NCI-H1436 treated with DMSO at 0.1 percent for 48 hours (cell line): ENCODE measurements at places on chromosomes 6 and 20.

GRCh38 chr6:68778356-68779020 is 143.4 kb downstream of the ADGRB3 start:
- DNase-seq: no peak

DNA sequence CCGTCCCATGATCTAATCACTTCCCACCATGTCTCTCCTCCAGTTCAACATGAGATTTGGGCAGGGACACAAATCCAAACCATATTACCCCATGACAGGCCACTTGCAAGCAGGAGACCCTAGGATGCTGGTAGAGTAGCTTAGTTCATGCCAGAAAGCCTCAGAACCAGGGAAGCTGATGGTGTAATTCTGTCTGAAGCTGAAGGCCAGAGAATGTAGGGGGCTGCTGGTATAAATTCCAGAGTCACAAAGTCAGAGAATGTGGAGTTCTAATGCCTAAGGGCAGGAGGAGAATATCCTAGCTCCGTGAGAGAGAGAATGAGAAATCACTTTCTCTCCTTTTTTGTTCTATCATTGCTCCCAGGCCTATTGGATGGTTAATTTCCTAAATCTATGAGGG is 90.3 kb upstream of the IMPG1 start:
- DNase-seq: no peak

DNA sequence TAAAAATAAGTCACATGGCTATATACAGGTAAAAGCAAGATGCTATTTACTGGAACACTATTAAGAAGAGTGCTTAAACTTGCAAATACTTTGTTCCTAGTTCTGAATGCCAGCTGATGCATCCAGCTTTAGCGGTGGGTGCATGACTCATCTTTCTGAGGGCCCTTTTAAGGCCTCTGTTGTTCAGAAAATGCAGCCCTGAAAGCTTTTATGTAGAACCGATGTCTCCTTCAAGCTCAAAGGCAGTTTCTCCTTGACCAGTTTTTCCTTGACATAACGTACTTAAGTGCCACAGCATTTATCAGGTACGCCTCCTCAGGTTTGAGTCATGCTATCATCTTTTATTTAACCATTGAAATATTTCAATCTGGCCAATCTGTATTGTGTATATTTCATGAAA is 82.8 kb downstream of the MLIP start:
- DNase-seq: no peak

- no peak for DNase-seq
Measured at GRCh38 chr6:2782356-2782708, 17.1 kb downstream of the WRNIP1 start.
